ENCODE measurements at places on chromosomes 1 and 21.

DNA sequence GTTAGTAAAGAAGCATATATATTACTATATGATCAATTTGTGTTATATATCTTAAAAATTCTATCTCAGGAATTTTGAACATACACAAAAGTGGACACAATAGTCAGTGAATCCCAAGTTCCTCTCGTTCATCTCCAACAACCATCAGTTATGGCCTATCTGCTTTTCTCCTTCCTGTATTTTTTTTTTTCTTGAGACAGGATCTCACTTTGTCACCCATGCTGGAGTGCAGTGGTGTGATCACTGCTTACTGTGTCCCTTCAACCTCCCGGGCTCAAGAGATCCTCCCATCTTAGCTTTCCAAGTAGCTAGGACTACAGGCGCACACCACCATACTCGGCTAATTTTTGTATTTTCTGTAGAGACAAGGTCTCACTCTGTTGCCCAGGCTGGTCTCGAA is 9.4 kb downstream of the SPEN start:
- DNase-seq = no peak

DNA sequence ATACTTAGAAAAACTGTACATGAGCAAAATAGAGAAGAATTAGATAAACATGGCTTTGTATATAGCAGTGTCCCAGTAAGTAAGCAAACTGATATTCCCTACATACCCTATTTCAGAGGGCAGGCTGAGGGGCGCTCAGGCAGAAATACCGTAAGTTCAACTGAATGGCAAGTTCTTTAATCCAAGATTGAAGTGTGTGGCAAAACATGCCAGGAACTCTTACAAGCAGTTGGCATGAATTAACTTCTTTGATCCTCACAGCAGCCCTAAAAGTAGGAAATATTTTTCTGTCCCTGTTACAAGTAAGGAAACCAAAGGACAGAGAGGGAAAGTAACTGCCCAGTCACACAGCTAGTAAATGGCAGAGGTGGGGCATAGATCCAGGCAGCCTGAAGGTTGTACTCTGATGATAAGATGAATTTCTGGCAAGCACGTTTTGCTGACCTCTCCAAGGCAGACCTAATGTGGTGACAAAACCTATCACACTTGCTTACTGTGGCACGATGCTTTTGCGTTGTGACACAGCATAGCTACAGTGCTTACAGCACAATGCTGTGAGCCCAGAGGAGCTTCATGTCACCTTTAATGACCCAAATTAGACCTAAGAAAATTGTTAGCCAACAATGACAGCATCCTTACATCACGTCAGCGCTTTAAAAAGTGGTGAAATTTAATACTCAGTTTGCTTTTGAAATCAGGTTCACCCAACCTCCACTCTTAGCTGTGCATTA is 35.0 kb upstream of the THEM4 start:
- DNase-seq = no peak

GRCh38 chr21:18716578-18717138 is 313.1 kb upstream of the TMPRSS15 start:
- DNase-seq = no peak

DNA sequence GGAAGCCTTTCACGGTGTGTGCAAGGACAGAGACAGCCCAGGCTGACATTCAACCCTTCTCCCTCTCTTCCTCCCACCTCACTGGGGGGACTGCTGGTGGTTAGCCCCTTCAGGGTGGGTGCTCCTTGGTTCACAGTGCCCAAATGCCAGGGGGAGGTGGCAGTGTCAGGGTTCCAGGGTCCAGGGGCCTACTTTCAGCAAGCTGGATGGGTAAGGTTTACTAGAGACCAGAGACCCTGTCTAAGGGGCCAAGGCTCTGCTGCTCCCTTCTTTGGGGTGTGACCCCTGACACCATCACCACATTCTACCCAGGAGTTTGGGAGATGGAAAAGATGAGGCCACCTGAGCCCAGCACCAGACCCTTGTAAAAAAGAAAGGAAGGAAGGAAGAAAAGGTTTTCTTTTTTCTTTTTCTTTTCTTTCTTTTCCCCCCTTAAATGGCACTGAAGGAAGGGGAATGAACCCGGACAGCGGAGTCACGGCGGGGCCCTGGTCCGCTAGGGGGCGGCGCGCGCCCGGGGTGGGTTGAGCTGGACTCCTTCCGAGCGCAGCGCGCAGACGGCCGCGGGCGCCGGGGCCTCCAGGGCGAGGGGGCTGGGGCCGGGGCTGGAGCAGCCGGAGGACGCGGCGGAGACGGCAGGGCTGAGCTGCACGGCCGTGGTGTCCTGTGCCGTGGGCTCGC is 18.8 kb downstream of the KNCN start:
- DNase-seq = no peak

- DNase-seq = no peak
Observed at GRCh38 chr1:207910591-207911354, at the start of gene CD34. TSS of gene CD34 (minus strand) at chr1:207911125. CDS start at chr1:207911080, 45 bp downstream.

DNA sequence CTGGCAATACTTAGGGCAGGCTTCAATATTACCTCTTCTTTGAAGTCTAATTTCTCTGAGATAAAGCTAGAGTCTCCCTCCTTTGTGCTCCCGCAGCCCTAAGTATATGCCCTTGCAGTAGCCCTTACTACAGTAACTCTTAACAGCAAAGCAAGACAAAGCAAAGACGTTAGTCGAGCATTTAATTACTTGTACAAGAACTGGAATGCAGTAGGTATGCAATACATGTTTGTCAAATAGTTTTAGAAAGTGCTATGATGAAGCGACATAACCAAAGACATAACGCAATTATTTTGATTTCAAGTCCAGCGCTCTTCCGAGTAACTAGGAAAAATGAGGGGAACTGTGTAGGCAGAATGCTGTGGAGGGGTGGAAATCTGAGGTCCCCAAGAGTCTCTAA is 1.6 kb downstream of the P3H1 start:
- DNase-seq = no peak

DNA sequence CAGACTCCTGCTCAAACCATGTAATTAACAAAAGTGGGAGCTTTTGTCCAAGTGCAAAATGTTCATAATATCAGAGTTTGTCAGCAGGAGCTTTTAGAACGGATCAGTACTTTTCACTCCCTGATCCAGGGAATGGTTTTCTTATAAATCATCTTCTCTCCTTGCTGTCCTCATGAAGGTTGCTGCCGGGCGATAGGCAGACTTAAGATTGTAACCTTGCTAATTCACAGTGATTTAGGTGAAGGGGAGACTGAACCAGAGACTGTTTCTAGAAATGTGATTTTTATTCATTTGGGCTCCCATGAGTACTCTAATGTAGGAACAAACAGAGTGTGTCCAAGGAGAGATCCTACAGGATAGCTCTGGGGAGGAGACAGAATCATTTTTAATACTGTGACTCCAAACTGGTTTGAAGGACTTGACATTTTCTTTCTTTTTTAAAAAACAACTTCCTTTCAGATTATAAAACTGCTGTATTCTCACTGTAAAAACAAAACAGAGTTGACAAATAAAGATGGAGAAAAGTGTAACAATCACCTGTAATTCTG is 23.7 kb downstream of the ELAVL4 start:
- DNase-seq = no peak

Measured in iPS DF 19.7 (cell line).